ENCODE measurements at places on chromosomes 11 and 22.

DNA sequence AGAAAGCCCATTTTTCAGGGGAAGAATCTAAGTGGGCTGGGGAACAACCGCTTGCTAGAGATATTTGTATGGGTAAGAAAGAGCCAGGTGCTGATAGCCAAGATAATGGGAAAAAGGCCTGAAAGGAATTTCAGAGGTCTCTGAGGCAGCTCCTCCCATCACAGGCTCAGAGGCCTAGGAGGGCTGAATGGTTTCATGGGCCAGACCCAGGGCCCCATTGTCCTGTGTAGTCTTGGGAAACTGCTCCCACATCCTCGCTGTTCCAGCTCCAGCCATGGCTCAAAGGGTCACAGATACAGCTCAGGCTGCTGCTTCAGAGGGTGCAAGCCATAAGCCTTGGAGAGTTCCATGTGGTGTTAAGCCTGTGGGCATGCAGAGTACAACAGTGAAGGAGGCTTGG, 73.2 kb upstream of the ARHGAP20 start:
- no peak for DNase-seq

DNA sequence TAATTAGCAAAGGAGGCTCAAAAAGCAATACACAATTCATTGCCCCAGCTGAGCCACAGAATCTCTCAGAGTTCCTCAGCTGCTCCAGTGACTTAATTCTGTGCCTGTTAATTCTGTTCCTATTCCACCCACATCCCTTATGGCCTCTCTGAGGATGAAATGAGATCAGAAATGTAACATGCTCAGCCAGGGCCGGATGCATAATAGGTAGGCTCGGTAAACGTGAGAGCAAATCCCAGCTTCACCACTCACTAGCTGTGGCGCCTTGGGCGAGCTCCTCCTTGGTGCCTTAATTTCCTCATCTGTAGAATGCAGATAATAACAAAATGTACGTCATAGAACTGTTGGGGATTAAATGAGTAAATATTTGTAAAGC, 42.8 kb upstream of the DKK3 start:
- DNase-seq, result no peak

- no peak for DNase-seq
Observed at GRCh38 chr11:11969380-11970215, 38.8 kb downstream of the DKK3 start.

DNA sequence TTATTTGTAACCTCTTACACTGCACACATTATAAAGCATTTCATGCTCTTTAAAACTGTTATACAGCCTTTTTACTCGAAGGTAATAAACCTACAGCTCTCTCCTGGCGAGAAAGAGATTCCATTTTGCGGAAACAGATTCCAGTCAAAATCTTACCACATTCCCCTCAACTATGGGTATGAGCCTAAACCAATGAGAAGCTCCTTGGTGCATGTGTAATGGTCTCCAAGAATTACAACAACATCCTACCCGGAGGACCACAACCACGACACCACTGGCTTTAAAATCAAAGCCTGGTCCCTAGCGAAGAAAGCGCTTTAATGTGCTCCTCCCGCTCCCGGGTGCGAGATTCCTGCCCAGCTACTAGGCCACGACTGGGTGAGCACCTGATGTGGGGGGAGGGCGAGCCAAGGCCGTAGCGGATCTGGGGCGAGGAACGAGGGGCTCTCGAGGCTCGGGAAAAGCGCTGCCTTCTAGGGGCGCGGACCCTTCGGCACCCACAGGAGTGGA, 821 bp downstream of the CELF1 start:
- peak; percentile 15 for DNase-seq

DNA sequence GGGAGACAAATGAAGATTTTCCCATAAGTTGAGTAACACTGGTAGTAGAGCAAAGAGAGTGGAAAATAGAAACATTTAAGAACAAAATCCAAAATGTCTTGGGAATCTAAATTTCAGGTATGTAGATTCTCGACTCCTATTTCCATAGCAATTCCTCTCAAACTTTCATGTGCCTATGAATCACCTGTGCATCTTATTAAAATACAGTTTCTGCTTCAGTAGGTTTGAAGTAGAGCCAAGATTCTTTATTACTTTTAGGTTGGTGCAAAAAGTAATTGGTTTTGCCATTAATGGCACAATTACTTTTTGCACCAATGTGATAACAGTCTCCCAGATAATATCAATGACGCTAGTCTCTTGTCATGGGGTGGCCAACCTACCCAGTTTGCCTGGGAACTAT, 115.3 kb upstream of the SLC5A12 start:
- DNase-seq, result no peak

DNA sequence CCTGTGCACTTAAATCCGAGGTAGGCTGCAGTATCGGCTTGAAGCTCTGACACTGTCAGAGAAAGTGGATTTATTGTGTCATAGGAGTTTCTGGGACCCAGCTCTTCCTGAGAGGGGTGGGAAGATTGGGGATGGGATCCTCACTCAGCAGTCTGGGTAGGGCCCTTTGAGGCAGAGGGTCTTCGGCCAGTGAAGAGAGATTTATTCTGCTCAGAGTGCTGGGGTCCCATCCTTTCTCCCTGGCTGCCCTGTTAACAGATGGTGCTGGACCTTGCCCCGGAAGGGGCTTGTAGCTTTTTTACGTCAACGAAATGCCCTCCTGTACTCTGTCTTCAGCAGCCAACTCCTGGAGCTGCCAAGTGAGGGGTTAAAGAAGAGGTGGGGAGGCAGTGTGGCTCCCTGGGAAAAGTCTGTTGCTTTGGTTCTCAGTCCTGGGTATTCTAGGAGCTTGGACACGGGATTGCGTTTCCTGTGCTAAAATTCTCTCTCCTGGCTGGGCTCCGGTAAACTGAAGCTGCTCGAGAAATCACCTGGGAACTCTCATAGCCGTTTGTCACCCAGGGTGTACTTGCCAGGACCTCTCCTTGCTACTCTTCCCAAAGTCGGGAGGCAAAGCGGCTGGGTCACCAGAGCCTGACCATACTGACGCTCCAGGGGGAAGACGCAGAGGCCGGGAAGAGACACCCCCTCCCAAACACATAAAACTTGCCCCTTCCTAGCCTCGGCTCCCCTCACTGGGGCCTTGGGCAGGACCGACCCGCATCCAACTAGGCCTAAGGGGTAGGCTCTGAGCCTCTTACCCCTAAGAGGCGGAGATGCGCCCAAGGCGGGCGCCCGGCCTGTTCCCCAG, 806 bp upstream of the SMDT1 start:
- DNase-seq, result peak; percentile 27

DNA sequence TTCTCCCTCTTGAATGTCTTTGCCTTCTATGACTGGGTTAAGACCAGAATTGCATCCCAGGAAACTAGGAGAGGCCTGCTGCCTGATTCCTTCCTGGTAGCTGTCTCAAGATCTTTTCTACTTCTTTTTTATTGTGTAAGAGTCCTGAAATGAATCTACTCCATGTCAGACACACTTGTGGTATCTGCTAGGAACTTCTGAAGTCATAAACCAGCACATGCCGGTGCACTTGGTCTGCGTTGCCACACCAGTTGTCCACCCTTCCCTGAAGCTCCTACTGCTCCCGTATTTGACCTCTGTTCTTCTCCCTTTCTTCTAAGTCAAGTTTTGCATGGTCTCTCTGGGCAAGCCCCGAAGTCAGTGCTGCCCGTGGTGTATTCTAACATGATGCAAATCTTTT, 644.2 kb downstream of the ETS1 start:
- no peak for DNase-seq

- no peak for DNase-seq
Observed at GRCh38 chr11:112880495-112880894, 80.7 kb upstream of the NCAM1 start.

- DNase-seq, result no peak
Observed at GRCh38 chr22:38239101-38239761, 33.6 kb downstream of the TMEM184B start.

DNA sequence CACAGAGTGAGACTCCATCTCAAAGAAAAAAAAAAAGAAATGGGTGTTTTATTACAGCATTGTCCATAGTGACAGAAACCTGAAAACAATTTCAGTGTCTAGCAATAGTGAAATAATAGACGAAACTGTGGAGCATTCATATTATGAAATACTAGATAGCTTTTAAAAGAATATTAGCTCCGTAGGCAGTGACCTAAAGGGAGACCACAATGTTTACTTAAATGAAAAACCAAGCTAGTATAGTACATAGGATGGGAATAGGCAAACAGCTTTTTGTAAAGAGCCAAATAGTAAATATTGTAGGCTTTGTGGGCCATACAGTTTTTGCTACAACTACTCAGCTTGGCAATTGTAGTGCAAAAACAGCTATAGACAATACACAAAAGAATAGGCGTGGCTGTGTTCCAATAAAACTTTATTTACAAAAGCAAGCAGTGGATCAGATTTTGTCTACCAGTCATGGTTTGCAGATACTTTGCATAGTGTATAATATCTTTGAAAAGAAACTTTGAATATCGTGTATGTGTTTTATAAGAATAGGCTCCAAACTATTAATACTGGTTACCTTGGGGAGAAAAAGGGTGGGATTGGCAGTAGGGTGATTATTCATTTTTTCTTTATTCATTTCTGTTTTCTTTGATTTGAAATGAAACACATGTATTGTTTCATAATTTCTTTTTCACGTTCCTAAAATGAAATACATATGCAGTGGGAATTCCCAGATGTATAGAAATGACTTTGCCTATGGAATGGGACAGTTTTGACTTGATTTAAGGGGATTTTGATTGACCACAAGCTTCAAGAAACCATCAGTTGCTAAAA, 50.7 kb downstream of the PRR5L start:
- no peak for DNase-seq

GRCh38 chr11:124442442-124442841, 3.1 kb downstream of the OR8B8 start:
- DNase-seq, result no peak

- no peak for DNase-seq
Observed at GRCh38 chr11:35192347-35192746, 53.4 kb downstream of the CD44 start.

GRCh38 chr11:107043242-107044006, 25.1 kb upstream of the GUCY1A2 start:
- DNase-seq, result no peak

DNA sequence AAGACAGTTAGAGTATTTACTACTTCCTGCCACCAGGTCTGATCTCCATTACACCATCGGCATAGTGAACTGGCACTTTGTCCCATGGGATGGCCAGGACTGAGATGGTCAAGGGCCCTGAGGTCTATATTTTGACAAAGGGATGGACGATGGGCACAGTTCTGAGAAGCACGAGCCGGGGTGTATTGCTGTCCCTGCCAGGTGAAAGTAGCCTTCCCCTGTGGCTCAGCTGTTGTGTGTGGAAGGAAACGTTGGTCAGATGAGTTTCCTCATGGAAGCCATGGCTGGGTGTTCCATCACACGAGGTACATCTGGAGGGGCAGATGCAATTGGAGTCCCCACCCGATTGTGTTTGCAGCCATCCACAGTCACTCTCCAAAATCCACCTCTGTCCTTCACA, 27.9 kb upstream of the BRSK2 start:
- DNase-seq, result no peak

DNA sequence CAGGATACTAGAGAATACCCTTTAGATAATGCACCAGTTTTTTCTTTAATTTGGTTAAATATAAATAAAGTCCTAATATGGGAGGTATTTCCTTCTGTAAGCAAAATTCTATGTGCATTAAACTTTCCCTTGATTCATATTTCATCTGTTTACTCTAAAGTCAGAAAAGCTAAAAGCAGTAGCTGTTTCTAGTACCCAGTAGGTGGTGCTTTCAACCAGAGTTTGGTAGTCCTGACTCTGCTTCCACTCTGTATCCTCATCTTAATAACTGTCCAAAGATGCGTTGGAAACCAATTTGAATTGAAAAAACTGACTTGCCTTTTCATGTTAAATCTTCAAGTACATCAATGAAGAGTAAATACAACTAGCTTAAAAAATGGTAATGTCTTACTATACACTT, 1065.2 kb downstream of the JRKL start:
- DNase-seq, result no peak

DNA sequence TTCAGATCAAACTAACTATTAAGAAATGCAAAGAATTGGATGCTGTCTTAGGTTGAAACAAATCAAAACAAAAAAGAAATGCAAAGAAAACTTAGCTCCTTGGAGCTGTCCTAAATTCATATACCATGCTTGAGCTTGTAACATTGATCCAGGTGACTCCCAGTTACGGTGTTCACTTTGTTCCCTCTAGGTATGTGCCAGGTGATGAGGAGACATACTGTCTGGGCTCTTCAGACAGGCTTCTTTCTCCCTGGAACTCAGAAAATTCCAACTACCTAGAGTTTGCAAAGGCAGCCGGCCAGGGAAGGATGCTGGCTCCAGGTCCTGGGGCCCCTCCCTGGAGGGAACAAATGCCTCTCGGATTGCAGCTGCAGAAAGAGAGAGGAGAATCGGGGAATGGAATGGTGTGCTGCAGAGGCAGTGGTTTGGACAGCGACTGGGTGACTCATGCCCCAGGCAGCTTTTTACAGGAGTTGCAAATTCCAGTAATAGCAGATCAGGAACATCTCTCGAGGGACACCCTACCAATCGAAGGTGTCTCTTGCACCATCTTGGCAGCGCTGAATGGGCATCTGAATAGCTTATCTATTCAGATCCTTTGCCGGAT, 12.3 kb upstream of the ASPHD2 start:
- no peak for DNase-seq

DNA sequence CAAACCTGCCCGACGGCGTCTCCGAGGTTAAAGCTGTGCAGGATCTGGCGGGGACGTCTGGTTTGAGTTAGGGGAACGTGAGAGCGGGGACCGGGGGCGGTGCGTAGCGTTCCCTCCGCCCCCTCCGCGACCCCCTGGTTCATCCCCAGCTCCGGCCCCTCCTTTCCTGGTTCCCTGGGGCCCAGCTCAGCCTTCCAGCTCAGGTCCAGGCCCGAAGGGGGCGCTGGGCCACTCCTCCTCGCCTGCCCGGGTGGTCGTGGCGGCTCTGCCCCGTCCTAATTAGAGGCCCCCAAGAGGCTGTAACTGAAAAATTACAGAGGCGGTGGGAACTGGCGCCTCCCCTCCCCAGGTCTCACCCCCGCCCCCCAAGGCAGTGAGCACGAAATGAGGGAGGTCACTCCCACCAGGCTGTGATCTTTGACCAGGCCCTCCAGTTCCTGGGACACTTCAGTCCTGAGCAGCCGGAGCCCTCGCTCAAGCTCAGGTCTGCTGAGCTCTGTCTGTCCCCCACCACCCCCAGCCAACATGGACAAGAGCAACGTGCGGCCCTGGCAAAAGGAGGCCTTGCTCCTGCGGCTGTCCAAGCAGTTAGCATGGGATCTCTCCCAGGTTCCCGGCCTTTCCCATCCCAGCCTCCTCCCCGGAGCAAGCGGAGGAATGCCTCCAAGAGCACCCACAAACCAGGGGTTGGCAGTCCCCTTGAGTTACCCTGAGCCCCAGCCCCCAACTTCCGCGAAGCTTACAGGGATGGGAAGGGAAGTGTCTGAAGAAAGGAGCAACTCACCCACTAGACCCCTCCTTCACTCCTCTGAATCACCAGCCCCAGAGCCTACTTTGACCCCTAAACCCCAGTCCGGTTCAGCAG, 3.3 kb downstream of the CD248 start:
- DNase-seq, result no peak
